ENCODE measurements at places on chromosomes 5 and 9. TPM values are rescaled to one million over a fixed set of nuclear protein-coding genes. Genes with fewer than 3 reads are reported as not detected.

DNA sequence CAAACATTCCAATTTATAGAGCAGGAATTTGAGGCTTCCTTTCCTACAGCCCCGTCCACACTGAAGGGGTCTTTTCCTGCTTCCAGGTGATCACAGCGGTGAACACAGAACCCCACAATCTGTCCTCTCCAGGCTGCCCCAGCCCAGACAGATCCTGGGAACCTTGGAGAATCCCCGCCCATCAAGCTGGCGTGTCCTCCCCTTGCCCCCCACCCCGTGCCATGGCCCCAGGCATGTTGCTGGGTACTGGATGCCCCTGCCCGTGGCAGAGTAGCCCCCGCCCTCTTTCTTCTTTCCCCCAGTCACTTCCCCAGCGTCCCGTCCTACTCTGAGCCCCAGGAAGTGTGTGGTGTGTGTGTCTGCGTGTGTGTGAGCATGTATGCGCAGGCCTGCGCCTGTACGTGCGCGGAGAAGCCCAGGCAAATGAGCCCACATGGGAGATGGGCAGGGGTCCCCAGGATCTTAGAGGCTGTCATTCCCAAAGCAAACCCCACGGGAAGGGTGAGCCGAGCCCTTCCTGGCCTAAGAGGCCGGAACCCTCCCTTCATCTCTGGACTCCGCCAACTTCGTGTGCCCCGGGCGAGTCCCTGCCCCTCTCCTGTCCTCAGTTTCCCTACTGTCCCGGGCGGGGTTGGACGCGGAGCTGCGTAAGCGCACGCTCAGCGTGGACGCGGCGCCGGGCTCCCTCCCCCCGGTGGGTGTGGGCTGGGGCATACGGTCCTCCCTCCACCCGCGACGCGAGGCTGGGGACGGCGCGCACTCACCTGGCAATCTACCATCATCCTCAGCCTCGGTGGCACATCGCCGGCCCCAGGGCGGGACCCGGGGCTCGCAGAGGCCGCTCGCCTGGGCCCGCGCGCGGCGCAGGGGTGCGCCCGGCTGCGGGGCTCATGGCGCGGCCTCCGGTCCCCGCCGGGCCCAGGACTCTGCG lies 15.2 kb downstream of the GBGT1 start:
- H3K4me3 ChIP-seq, result peak overlapping the region; percentile 56
- DNase-seq, result peak; percentile 70
- no peaks in the 10 kb centered on the region for H3K36me3 ChIP-seq
- peaks cover 27% of the 10 kb centered on the region for H3K4me1 ChIP-seq
- no peaks in the 10 kb centered on the region for H3K27me3 ChIP-seq

The ORM1 gene
- 0.70 TPM for total RNA-seq

- H3K4me3 ChIP-seq, result no peak overlapping the region
- H3K27me3 ChIP-seq, result no peaks in the 10 kb centered on the region
- DNase-seq, result no peak
- peaks cover 8% of the 10 kb centered on the region for H3K4me1 ChIP-seq
Measured at GRCh38 chr5:163533223-163533622, 27.8 kb downstream of the MAT2B start.

The FABP6 gene
- 5.2 TPM for total RNA-seq

GRCh38 chr9:99130069-99130468 lies 25.2 kb downstream of the TGFBR1 start:
- no peaks in the 10 kb centered on the region for H3K36me3 ChIP-seq
- H3K27ac ChIP-seq, result no peak overlapping the region
- no peaks in the 10 kb centered on the region for H3K27me3 ChIP-seq
- H3K4me1 ChIP-seq, result peaks cover 12% of the 10 kb centered on the region
- DNase-seq, result no peak
- H3K4me3 ChIP-seq, result no peak overlapping the region

DNA sequence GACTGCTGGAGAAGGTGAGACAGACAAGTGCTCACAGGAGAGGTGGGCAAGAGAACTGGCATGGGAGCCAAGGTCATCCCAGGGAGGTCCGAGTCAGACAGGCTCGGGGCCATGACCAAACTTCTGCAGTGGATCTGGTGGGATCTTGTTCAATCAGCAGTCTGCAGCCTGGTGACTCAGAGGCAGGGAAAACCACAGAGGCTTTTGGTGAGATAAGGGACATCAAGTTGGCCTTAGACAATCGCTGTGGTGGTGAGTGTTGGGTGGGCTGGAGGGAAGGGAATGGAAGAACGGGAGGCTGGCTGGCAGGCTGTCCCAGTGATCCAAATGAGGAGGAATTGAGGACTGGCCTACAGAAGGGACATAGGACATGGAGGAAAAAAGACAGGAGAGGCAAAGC lies 123.8 kb downstream of the TMEM174 start:
- peaks cover 100% of the 10 kb centered on the region for H3K27me3 ChIP-seq
- no peak for DNase-seq
- H3K27ac ChIP-seq, result no peak overlapping the region
- H3K4me3 ChIP-seq, result no peak overlapping the region
- no peaks in the 10 kb centered on the region for H3K36me3 ChIP-seq
- H3K4me1 ChIP-seq, result peaks cover 11% of the 10 kb centered on the region

The BAAT gene
- not detected for total RNA-seq

The DBH gene
- total RNA-seq, result not detected

DNA sequence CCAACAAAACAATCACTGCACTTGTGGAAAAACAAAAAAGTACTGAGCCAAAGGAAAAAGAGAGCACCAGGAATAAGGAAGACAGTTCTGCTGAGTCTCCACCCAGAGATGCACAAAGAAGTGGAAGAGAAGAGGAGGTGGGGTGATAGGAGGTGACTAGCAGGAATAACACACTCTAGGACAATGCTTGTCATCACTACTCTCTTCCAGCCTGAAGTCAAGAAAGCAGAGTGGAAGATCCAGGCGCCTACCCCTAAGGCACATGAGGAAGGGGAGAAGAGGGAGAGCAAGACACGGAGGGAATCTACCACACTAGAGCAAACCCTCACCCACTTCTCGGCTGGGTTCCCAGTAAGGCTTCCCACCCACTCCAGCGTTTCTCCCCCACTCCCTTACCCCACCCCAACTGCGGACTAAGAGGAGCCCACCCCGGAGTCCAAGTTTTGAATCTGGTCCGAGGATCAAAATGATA lies 1.7 kb downstream of the SLIT3 start:
- no peak overlapping the region for H3K27ac ChIP-seq
- no peak for DNase-seq
- no peaks in the 10 kb centered on the region for H3K4me1 ChIP-seq
- H3K27me3 ChIP-seq, result peaks cover 53% of the 10 kb centered on the region
- no peaks in the 10 kb centered on the region for H3K36me3 ChIP-seq

The LCP2 gene
- 12.0 TPM for total RNA-seq

DNA sequence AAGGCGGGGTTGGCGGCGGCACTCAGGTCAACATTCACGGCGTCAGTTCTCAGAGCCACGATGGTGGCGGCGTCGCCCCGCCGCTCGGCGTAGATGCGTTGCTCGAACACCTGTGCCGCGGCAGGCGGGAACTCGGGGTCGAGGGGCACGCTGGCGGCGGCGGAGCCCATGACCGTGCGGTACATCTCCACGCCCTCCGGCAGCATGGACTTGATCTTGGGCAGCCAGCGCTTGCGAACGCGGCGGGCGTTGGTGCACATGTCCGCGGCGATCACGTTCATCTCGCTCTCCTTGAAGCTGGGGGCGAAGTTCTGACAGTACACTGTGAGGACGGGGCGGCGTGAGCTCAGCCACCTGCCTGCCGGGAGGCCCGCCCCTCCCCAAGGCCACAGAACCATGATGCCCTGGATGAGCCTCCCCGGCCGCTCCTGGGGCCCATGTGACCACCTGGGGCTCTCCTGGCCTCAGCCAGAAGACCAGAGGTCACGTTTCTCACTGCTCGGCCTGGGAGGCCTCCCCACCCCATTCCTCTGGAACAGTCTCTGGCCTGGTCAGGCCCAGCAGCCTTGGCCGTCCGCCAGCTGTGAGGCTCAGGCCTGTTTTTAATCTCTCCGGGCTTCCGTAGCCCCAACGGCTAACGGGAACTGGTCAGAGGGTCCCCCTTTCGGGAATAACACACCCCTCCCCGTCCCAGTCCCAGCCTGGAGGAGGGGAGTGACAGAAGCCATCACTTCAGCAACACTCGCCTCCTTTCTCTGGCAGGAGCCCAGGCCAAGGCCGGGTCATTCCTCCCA lies 50.7 kb upstream of the UBAC1 start:
- no peak overlapping the region for H3K4me3 ChIP-seq
- H3K27ac ChIP-seq, result peak overlapping the region; percentile 90
- no peaks in the 10 kb centered on the region for H3K27me3 ChIP-seq
- peak; percentile 89 for DNase-seq
- H3K4me1 ChIP-seq, result peaks cover 7% of the 10 kb centered on the region
- no peaks in the 10 kb centered on the region for H3K36me3 ChIP-seq

DNA sequence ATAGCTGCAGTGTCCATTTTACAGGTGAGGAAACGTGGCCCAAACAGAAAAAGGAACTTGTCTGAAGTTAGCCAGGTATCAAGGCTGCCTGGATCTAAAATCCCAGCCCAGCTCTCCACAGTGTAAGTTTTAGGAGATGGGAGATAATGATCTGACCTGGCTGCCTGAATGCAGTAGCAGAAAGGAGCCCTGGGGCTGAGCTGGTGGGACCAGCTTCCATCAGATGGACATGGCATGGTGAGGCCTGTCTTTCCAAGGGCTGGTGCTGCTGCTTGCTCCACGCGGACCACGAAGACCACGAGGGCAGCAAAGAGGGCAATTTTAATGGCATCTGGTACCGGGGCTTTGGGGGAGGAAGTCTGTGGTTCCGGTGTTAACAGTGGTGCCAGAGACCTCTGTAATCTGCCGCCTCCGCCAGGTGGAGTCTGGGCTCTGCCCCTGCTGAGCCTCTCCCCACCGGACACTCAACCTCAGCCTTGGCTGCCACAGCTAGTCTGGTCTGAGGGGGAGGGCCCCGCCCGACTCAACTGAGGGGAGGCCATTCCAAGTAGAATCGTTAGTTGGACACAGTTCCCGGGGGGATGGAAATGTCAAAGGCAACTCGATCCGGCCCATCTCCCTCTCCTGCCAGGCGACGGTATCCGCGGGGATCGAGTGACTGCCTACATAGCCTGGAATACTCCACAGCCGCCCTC lies 650 bp downstream of the MYORG start:
- H3K27me3 ChIP-seq, result no peaks in the 10 kb centered on the region
- peak overlapping the region; percentile 81 for H3K4me3 ChIP-seq
- peaks cover 26% of the 10 kb centered on the region for H3K4me1 ChIP-seq
- DNase-seq, result peak; percentile 57

GRCh38 chr5:75612901-75613300 lies 1.6 kb downstream of the ANKDD1B start:
- no peaks in the 10 kb centered on the region for H3K36me3 ChIP-seq
- DNase-seq, result no peak
- H3K27me3 ChIP-seq, result peaks cover 9% of the 10 kb centered on the region
- no peak overlapping the region for H3K4me3 ChIP-seq
- peaks cover 17% of the 10 kb centered on the region for H3K4me1 ChIP-seq
- no peak overlapping the region for H3K27ac ChIP-seq

GRCh38 chr5:176947847-176948246 lies 48.7 kb upstream of the HK3 start:
- no peaks in the 10 kb centered on the region for H3K4me1 ChIP-seq
- peaks cover 98% of the 10 kb centered on the region for H3K36me3 ChIP-seq
- H3K27ac ChIP-seq, result no peak overlapping the region
- H3K27me3 ChIP-seq, result no peaks in the 10 kb centered on the region

Data from heart right ventricle (tissue), 16 donors.